ENCODE measurements at places on chromosomes 4 and X.

DNA sequence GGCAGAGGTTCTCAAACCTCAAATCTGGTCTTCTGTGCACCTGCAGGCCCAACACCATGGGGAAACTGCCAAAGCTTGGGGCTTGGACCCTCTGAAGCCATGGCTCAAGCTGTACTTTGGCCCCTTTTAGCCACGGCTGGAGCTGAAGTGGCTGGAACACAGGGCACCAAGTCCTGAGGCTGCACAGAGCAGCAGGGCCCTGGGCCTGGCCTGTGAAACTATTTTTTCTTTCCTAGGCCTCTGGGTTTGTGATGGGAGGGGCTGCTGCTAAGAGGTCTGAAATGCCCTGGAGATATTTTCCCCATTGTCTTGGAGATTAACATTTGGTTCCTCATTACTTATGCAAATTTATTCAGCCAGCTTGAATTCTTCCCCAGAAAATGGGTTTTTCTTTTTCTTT is 18.3 kb upstream of the PI4K2B start:
- DNase-seq = no peak

- DNase-seq = no peak
Observed at GRCh38 chr4:146049802-146050201, 111.2 kb upstream of the ZNF827 start.

DNA sequence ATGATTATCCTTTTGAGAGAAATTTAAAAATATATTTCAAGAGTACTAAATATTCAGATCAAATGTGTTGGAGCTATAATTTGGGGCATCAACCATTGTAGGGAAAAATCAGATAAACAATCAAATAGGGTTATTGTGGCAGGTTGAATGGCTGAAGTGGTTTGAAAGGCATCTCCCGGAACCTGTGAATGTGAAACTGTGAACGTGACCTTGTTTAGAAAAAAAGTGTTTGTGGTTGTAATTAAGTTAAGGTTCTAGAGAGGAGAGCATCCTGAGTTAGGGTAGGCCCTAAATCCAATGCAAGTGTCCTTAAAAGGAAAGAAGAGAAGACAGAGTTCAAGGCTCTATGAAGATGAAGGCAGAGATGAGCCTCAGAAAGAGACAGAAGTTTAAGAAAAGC is 37.4 kb downstream of the ADGRA3 start:
- DNase-seq = no peak

- DNase-seq = no peak
Observed at GRCh38 chrX:26590849-26591248, 374.9 kb downstream of the MAGEB5 start.

DNA sequence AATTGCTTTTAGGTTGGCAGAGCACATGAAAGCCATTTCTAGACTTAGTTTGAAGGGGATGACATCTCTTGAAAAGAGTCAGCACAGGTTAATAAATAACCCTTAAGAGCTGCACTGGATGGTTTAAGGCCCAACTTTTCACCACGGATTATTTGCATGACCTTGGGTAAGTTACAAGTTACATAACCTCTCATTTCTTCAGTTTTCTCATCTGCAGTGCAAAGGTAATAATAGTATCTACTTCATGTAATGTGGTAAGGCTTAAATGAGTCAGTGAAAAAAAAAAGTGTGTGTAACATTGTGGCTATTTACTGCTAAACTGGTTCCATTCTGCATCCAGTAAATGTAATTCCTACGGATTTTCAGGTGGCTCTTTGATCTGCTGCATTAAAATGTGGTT is 715.8 kb downstream of the CCSER1 start:
- DNase-seq = no peak

DNA sequence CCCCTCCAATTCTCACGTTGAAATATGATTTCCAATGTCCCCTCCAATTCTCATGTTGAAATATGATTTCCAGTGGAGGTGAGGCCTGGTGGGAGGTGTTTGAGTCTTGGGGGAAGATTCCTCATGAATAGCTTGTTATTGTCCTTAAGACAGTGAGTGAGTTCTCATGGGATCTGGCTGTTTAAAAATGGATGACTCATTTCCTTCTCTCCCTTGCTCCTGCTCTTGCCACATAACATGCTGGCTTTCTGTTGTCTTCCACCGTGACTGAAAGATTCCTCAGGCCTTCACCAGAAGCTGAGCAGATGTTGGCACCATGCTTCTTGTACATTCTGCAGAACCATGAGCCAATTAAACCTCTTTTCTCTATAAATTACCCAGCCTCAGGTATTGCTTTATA is 346.8 kb upstream of the TECRL start:
- no peak for DNase-seq

DNA sequence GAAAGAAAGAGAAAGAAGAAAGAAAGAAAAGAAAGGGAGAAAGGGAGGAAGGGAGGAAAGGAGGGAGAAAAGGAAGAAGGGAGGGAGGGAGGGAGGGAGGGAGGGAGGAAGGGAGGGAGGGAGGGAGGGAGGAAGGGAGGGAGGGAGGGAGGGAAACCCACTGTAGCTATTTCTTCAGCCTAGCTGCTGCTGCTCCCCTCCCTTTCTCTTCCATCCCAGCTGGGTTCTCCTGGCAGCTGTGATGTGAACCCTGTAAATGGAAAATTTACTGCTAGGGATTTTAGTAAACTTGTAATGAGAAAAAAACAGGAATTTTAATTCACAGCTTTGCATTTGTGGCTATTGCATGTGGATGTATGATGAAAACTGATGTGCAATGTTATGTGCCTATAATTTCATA is 8.0 kb downstream of the NR0B1 start:
- DNase-seq = no peak

DNA sequence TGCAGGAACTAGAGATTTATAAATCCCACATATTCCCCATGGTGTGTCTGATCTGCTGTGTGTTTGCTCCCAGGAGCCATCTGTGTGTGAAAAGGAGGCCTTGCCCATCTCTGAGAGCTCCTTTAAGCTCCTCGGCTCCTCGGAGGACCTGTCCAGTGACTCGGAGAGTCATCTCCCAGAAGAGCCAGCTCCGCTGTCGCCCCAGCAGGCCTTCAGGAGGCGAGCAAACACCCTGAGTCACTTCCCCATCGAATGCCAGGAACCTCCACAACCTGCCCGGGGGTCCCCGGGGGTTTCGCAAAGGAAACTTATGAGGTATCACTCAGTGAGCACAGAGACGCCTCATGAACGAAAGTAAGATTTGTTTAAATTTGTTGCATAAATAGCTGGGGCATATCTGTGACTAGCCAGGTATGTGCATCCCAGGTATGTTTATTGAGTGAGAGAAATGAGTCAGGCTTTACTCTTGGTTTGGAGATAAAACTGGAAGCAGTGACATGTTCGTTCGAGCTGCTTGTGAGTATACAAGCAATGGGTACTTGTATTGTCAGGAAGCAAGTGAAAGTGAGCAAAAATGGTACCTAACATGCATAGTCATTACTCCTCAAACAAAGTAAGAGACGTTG is 89.5 kb downstream of the PTTG2 start:
- DNase-seq = no peak

DNA sequence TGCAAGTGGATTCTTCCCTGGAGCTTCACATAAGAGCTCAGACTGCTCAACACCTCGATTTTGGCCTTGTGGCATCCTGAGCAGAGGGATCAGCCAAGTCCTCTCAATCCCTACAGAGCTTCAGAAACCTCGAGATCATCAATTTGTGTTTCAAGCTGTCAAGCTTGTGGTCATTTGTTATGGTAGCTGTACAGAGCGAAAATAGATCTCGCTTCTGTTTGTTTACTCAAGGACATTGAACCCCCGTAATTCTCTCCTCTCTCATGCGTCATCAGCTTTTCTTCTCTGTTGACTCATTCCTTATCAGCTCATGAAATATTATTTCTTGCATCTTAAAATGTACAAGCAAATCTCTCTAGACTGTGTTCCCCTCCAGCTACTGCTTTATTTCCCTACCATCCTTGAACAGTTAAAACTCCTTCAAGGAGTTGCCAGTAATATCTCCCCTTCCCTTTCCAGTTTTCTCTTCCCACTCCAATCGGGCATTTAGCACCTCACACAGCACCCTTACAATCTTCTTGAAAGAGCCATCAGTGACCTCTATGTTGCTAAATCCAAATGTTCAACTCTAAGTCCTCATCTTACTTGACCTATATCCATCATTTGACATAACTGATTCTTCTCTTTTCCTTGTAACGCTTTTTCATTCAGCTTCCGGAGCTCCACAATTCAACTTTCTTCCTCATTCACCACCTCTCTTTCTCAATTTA is 106.2 kb upstream of the FAT1 start:
- no peak for DNase-seq

- DNase-seq = no peak
Observed at GRCh38 chrX:112223391-112223790, 140.8 kb upstream of the TRPC5 start.

DNA sequence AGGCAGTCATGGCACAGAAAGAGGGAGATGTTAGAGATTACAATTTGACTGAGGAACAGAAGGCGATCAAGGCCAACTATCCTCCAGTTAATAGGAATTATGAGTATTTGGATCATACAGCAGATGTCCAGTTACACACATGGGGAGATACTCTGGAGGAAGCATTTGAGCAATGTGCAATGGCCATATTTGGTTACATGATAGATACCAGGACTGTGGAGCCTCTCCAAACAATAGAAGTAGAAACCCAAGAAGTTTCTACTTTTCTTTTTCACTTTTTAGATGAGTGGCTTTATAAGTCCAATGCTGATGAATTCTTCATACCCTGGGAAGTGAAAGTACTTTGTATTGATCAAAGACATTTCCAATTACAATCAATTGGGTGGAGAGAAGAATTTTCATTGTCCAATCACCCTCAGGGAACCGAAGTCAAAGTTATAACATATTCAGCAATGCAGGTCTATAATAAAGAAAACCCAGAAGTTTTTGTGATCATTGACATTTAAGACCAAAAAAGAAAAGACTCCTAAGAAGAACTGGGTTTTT is 139.1 kb downstream of the MAB21L2 start:
- no peak for DNase-seq

DNA sequence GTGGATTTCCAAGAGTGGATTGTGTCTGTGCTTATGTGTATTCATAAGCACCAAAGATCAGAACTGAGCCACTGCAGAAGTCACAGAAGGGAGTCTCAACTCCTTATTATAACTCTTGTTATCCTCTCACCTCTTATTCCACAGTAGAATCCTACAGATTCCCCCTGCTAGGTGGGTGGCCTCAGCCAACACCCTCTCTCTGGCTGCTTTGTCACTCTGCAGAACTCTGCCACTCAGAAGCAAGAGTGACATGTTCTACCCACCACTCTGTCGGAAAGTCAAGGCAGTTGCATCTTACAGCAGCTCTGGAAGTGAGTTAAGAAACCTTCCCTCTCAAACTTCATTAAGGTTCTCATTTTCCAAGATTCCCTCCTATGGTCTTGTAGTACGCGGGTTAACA is 41.9 kb downstream of the PTCHD1 start:
- DNase-seq = no peak

DNA sequence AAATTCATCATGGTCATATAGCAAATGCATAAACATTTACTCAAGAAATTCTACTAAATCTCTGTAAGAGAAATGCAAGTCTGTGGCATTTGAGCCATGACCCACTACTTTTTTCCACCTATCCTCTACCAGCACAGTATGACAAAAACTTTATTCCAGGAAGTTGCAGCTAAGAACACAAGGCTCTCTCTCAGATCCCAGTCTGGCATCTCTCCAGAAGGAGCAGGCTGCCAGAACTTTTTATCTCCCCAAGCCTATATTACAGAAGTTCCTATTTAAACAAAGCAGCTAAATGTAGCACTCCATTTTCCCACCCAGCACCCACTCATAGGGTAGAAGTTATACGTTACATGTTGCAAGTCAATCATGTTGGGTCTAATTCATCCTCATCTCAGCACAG is 49.3 kb upstream of the EPGN start:
- no peak for DNase-seq

- no peak for DNase-seq
Observed at GRCh38 chr4:6620891-6621555, 19.5 kb upstream of the MRFAP1 start.

- peak; percentile 64 for DNase-seq
Observed at GRCh38 chr4:54942721-54943120, 182.7 kb downstream of the KDR start.
